ENCODE measurements at places on chromosomes 4 and X.

GRCh38 chrX:39487166-39487968 is 610.4 kb downstream of the BCOR start:
- DNase-seq = no peak

GRCh38 chr4:6848717-6849305 is 60.8 kb upstream of the TBC1D14 start:
- DNase-seq = no peak

DNA sequence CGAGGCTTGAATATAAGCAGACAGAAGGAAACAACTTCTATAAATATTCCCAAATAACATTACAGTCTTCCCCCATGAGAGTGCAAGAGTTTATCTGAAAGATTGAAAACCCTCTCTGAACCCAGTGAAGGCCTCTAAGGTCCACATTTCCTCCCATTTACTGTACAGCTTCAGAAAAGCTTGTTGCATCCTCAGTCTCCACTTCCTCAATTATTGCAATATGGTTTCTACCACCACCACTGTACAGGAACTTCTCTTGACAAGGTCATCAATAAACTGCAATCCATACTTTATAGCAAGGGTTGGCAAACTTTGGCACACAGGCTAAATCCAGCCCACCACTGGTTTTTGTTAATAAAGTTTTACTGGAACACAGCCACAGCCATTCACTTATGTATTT is 239.0 kb downstream of the THOC2 start:
- DNase-seq = no peak

- DNase-seq = no peak
Observed at GRCh38 chr4:154425514-154425913, 66.1 kb downstream of the DCHS2 start.

DNA sequence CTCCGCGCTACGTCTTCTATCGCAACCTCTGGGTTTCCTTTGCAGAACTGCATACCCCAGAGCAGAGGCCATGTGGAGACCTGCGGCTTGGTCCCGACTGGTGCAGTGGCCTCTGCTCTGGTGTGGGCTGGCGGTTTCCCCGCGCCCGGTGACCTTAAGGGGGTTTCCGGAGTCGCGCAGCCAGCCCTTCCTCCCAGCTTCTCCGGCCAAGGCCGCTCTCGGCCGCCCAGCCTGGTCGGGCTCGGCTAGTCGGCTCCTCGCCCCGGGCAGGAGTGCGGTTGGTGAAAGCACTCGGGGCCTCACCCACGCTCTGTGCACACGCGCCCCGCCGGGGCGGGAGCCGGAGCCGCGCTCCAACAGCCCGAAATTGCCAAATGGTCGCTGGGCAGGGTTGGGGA is 84.9 kb downstream of the BCOR start:
- no peak for DNase-seq

DNA sequence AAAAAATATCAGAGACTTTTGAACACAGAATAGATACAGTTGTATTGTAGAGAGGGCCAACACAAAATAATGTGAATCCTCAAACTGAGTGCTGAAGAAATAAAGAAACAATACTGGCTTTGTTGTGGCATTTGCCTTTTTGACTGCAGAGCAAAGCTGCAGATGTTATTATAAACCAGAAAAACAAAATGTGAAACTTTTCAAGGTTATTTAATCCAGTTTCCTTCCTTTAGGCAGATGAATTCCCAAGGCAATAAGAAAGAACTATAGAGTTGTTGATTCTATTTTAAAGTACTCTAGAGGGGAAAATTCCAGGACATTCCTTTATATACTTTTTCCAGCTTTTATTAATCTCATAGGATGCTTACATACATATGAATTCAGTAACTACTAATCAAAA is 186.8 kb downstream of the NDST4 start:
- DNase-seq = no peak

DNA sequence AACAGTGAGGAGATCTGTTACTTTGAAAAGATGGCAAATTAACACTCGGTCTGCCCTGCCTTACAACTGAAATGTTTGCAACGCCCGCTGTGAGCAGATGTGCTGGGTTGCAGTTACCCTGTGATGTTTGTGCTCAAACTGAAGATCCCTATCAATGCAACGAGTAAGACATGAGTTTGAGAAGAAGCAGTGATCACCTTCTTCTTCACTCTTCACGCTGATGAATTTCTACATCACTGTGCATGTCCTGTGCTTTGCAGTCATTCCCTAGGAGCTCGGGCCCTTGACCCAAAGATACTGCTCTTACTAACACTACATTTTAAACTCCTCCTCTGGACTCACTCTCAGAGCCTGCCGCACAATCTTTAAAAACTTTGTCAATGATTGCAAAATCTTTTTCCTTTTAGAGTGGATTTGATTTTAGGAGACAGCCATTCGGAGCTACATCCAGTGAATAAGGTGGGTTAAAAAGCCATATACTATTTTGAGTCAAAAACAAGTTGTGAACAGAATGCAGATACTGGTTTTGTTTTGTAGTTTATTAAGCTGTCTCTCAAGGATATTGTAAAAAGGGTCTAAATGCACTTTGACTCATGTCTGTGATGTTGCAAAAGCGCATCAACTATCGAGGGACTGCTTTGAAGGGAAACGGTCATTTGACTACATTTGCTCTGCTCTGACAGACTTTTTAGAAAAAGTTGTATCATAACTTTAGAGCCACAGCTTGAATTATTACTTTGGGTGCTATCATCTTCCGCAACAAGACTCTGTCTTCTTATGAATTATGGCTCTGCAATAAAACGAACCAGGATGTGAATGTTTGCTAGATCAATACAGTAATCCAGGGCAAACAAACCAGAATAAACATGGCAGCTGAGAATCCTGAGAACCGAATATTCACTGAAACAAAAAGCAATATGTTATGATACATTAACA is 5.7 kb upstream of the RHOH start:
- DNase-seq = no peak

DNA sequence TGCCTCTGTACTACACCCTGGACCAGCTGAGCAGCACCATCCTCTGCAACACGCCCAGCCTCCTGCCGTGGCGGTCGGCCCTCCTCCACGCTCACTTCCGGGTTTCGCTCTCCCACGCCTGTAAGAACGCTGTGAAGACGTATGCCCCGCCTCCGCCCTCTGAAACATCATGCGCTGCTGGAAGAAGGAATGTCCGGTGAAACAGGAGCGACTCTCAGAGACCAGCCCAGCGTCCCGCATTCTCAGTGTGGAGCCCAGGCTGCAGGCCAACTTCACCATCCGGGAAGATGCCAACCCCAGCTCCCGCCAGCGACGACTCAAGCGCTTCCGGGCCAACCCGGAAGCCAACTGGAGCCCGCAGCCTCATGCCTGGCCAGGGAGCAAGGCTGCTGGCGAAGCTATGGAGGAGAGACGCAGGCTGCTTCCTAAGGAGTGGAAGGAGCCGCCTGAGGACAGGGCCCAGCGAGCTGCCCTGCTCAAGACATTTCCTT is 186.1 kb upstream of the SLITRK2 start:
- DNase-seq = no peak

- no peak for DNase-seq
Observed at GRCh38 chrX:47185241-47185640, 8.4 kb upstream of the UBA1 start.

Data from stimulated activated CD8-positive, alpha-beta memory T cell treated with anti-CD3 and anti-CD28 coated beads, Interleukin-4, amount 100 ng/mL, for 4 hours (primary cell).